Renal pelvis (tissue), 12 donors: ENCODE measurements at places on chromosomes 12 and 14. TPM values are rescaled to one million over a fixed set of nuclear protein-coding genes. Genes with fewer than 3 reads are reported as not detected.

Gene FAM186B
- polyA plus RNA-seq = 3.9 TPM

Gene LRFN5
- 10.3 TPM for polyA plus RNA-seq

GRCh38 chr12:9750276-9751203, 10.2 kb downstream of the CD69 start:
- DNase-seq = peak; percentile 50

DNA sequence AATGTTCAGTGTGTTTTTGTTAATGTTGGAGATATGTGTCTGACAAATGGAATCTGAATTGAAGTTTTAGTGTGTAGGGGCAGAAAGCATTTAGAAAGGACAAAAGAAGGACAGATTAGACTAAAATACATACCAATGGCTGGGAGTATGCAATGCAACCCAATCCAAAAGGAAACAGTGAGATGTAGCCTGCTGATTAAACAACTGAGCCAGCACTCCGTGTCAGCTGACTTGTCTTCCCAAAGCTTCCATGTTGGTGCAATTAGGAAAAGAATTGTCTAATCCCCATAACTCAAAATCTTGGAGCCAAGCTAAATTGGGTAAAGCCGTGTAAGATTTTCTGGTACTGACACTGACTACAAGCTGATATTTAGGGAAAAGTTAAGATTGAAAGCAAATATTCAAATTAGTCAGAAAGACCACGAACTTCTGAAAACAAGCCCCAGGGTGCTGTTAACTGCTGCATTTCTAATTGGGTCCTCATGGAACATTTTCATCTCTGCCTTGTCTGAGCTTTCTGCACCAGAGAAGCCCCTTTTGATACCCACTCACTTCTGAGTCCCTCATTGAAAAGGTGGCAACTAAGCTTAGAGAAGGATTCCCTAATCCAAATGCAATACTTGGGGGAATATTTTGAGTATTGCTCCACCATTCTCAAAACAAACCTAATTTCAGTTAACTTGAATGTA, 109.1 kb downstream of the DAD1 start:
- DNase-seq = no peak

- peak; percentile 80 for DNase-seq
Observed at GRCh38 chr12:47758834-47759690, at the start of gene RAPGEF3. TSS of gene RAPGEF3 (minus strand) at chr12:47758880. CDS start at chr12:47758556, 324 bp downstream.
